ENCODE measurements at places on chromosomes 4 and X.
A peak's percentile ranks its signal among the peaks of the same experiment; 100 is the strongest.

- DNase-seq: peak; percentile 18
These were observed 156.9 kb upstream of the TTC29 start for GRCh38 chr4:147102596-147102995.

- DNase-seq: no peak
These were observed 57.0 kb downstream of the HPGDS start for GRCh38 chr4:94285666-94286065.

DNA sequence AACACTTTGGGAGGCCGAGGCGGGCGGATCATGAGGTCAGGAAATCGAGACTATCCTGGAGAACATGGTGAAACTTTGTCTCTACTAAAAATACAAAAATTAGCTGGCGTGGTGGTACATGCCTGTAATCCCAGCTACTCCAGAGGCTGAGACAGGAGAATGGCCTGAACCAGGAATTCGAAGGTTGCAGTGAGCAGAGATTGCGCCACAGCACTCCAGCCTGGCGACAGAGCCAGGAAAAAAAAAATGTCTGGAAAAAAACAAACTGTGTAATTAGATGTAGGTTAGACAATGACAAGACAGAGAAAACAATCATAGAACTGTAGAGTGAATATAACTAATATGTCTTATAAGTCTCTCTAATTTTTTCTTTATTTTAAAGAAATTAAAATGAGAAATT is 1002.5 kb upstream of the LCORL start:
- DNase-seq: no peak

DNA sequence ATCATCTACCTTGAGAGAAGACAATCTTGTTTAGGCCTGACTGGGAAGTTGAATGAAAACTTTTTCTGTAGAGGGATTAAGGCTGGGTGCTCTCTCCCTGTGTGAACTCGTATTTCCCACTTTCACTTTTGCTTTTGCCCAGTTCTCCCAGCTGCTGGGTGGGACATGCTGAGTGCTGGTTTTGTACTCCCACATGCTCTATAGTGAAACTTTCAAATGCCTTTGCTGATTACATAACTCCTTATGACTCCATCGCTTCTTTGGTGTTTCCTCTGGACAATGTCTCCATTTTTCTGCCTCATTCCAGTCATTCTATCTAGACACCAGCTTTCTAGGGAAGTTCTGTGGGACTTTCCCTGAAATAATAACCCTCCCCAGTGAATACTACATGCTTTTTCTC is 100.5 kb downstream of the CLNK start:
- peak; percentile 87 for DNase-seq

DNA sequence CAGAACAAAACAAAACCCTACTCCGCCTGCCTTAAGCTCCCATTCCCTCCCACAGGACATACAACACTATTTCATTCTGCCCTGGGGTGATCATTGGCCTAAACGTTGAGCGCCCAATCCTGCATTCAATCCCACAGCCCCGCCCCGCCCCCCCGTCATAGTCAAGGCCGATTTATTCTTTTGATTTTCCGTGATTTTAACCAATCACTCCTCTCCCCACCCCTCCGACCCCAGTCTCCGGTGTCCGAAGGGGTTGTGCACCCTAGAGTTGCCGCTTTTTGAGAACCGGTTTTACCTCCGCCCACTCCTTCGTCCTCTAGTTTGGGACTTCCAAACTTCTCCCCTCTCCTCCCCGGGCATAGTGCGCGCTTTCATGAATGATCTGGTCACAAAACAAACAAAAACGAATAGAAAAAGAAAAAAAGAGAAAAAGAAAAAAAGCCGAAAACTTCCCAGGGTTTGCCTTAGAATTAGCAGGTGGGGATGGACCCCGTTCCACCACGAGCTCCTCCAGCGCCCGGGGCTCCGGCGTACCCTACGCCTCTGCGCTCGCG is 446 bp upstream of the UBE2A start:
- DNase-seq: peak; percentile 72

- no peak for DNase-seq
These were observed 112.4 kb upstream of the ELOVL6 start for GRCh38 chr4:110310795-110311194.

DNA sequence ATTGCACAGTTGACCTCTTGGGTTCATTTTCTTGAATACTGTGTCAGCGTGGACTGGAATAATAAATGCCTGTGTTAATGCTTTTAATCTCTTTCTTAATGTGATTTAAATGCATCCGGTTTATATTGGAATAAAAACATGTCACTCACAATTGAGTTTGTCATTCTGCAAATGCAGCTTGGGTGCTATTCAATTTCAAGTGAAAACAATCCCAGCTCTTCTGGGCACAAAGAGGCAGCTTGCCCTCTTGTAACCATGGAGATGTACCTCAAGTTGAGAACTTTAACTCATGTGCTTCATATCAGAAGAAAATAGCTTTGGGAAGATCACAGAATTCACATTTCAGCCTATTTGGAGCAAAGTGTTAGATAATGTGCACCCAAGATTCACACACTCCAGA is 355.7 kb upstream of the GNPDA2 start:
- no peak for DNase-seq

GRCh38 chrX:110123331-110123782 is 120.4 kb downstream of the TMEM164 start:
- DNase-seq: peak; percentile 31

- DNase-seq: no peak
These were observed 10.6 kb downstream of the FAM184B start for GRCh38 chr4:17770845-17771244.

- no peak for DNase-seq
These were observed 32.7 kb upstream of the RASGEF1B start for GRCh38 chr4:81504112-81505003.

GRCh38 chrX:31500921-31501320 is 429.1 kb upstream of the FTHL17 start:
- peak; percentile 55 for DNase-seq

GRCh38 chr4:8607603-8608481 is 15.3 kb downstream of the CPZ start:
- DNase-seq: peak; percentile 7

GRCh38 chrX:40008791-40009461 is 88.8 kb downstream of the BCOR start:
- DNase-seq: peak; percentile 13

- DNase-seq: peak; percentile 48
These were observed 75.9 kb downstream of the C4orf51 start for GRCh38 chr4:145755802-145756201.

DNA sequence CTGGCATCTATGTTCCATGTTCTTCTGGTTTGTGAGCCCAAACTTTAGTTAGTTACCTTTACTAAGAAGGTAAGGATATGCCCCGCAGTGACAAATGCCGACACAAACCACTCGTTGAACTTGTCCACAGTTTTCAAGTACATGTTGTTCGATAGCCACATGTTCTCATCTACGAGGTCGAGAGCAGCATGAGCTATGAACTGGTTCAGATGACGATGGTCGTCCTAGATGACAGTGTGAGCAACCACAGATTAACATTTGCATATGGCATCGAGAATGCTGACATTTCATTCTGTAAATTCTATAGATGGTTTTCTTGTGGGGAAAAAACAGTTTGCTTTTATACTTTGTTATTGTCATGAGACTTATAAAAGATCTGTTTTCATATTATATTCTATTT is 18.0 kb downstream of the TRAPPC2 start:
- DNase-seq: no peak

DNA sequence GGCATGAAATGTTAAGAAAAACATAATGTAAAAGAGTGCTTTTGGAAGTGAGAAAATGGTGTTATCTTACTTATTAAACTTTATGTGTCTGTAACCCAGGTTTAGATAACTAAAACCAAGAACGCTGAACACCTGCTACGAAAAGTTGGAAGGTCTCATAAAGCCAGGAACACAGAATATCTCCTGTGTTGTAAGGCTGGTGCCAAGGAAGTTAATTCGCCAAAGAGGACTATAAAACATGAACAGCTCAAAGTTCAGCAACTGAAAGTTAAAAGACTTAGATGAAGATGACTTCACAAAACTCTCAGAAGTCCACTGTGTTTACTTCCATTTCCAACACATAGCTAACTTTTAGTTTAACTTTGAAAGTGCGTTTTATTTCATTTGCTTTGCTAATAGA is 54.3 kb downstream of the GPRIN3 start:
- no peak for DNase-seq

DNA sequence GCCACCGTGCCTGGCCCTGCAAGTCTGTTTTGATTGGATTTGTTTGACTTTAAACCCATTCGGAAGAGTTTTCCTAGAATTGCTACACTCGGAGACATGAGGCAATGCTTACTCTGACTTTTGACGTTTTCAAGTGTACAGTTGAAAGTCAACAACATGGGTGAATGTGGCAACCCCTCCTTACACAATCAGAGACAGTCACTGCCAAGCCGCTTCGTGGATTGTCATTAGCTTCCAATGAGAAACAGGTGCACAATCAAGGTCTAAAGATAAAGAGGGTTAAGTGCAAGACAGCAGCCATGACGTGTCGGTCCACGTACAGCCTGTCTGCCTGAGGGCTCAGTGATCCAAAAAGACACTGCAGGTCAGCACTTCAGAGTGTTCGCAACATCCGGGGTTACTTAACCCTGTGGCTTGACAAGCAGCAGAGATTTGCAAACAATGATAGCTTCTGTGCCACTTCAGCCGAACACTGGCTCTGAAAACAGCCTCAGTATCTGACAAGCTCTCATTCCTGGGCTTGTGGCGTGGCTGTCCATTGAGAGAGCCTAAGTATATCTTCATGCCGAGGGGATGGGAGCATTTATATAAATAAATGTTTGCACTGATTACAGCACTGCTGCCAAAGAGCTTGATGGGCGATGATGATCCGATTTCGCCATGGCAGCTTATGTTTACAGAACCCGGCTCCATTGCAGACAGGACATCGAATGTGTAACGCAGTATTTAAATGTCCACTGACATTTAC is 180.0 kb downstream of the DHRSX start:
- peak; percentile 46 for DNase-seq

GRCh38 chr4:139898293-139898692 is 232.7 kb downstream of the MGST2 start:
- no peak for DNase-seq

All from cardiac fibroblast (primary cell).